ENCODE measurements at places on chromosomes 6 and 20.

DNA sequence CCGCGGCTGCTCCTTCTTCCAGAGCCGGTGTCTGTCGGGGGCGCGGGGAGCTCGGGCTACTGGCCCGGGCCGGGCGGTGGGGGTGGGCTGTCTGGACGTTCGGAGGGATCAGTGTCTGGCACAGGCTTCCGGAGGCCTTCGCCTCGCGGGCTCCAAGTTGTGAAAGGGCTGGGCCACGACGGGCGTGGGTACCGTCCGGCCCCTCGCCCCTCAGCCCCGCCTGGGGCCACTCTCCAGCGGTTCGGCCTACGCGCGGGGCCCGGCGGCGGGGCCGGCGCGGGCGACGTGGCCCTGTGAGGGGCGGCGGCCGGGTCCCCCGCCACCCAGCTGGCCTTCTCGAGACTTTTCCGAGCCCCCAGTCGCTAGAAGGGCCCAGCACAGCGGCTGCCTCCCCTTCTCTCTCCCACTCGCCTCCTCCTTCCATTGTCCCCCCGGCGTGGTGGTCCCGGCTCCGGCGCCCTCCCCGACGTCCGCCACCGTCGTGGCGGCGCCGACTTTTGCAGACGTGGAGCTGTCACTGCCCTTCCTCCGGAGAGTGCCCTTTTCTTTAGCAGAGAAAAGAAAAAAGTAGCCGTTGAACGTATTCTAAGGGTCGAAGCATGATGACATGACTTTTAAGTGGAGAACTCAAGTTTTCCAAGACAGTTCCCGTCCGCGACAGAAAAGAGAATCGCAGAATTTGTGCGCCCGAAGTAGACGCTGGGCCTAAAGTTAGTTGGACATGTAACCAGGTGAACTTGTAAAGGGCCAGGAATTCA, 571 bp downstream of the ITCH start:
- DNase-seq, result no peak

DNA sequence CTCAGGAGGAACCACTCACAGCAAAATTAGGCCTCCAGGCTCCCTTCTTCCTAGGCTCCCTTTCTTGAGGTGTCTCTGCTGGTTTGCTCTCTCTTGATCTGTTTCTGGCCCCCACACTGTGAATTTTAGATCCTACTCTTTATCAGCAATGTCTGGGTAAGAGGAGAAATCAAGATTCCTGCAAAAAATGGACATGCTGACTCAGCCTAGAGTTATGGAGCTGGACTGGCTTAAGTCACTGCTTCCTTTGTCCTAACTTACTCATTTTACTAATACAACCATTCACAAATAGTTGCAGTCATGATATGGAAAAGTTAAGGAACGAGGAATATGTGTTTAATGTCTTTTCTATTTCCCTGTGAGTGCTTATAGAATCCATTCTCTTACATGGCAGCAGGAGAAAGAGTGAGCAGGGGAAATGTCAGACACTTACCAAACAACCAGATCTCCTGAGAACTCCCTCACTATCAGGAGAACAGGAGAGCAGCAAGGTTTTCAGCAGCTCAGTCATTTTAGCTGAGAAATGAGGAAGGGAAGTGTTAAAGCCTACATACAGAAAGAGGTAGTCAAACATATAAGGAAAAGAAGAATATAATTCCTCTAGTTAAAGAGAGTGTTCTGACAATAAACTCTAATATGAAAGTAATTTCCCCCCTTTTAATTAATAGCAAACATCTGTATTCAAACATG, 160.8 kb downstream of the PDE7B start:
- no peak for DNase-seq

DNA sequence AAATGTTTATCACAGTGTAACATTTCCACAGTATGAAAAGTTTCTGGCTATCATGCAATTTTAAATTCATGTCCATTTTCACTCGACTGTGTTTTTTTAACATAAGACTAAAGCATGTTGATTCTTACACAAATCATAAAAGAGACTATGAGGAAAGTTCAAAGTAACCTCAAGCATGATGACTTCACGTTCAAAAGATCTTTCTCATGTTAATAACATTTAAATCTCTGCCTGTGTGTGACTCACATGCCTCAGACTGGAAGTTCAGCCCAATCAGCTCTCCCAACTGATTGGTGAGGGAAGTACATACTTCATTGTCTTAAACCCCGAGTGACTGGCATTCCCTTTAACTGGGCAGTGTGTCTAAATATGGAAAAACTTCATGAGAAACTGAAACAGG, 37.4 kb downstream of the ATXN1 start:
- no peak for DNase-seq

DNA sequence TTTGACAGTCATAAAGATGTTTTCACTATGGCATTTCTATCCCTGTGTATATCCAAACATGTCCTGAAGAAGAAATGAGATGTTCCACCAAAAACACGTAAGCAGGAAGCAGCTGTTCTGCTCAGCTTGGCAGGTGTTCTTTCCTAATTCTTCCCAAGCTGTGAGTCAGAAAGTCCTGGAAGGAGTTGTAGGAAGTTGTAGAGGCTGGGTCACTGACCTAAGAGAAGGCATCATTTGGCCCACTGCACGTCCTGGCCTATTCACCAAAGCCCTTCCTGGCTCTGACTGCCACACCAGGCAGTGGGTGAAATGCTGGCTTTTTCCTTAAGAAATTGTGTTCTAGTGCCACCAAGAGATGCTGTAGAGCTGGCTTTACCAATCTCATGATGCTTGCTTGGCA, 40.3 kb downstream of the STX11 start:
- no peak for DNase-seq

- no peak for DNase-seq
Measured at GRCh38 chr20:48690888-48691287, 136.9 kb downstream of the PREX1 start.

DNA sequence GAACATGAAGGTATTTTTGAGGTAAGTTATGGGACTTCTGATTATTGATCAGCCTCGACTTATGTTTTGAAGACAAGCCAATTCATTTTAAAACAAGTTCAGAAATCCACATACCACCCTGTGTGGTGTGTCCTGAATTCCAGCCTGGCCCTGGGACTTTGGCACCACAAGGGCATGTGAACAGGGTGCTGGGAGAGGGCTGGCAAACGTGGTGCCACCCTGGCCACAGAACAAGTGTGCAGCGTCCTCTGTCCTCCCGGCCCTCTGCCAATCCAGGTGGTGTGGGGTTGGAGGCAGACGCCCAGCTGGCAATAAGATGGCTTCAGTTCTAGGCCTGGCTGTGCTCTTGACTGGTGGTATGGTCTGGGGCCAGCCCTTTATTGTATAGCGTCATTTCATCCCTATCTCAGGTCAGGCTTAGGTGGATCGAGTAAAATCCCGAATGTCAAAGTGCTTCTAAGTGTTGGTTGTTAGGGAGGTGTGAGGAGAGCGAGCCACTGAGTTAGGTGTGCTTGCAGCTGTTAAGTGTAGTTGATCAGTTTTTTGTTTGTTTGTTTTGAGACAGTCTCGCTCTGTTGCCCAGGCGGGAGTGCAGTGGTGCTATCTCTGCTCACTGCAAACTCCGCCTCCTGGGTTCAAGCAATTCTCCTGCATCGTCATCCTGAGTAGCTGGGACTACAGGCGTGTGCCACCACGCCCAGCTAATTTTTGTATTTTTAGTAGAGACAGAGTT, 84.2 kb downstream of the RNF144B start:
- no peak for DNase-seq

- DNase-seq, result no peak
Measured at GRCh38 chr6:26457264-26457805, 420 bp upstream of the BTN2A1 start.

GRCh38 chr20:821046-821730, 12.3 kb upstream of the FAM110A start:
- no peak for DNase-seq

DNA sequence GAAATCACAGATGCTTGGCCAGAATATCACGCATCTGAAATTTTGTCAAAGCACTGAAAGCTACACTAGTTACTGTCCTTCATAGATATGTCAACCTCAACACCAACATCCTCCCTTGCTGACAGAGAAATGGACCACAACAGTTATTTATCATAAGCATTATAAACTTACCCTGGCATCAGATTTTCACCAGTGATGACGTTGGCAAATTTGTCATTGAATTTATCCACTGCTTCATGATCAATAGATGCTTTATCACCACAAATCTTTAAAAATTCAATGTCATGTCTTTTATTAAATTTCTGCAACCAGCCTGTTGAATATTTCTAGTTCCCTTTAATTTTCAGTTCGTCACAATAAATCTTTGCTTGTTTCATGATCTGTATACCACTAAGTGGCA, 205.7 kb downstream of the GJA1 start:
- no peak for DNase-seq

Data from NCI-H1417 treated with DMSO at 0.1 percent for 48 hours (cell line).